ENCODE measurements at places on chromosomes 16 and 17. TPM values are rescaled to one million over a fixed set of nuclear protein-coding genes. Genes with fewer than 3 reads are reported as not detected.

The SETD1A gene
- total RNA-seq, result 6.9 TPM

The CRYM gene
- total RNA-seq, result 0.68 TPM

The TMEM98 gene
- 75.2 TPM for total RNA-seq

The TLCD2 gene
- total RNA-seq, result 7.8 TPM

The POLR3K gene
- total RNA-seq, result 7.9 TPM

The MYH3 gene
- 0.68 TPM for total RNA-seq

The GUCY2D gene
- 0.28 TPM for total RNA-seq

The C17orf107 gene
- total RNA-seq, result 4.4 TPM

The MYLK3 gene
- under 0.01 TPM for total RNA-seq

The UNC45B gene
- total RNA-seq, result under 0.01 TPM

The UTS2R gene
- not detected for total RNA-seq

The RASD1 gene
- 0.68 TPM for total RNA-seq

The SRCIN1 gene
- total RNA-seq, result 0.68 TPM
